HepG2 (cell line): ENCODE measurements at places on chromosomes 5 and 9. TPM values are rescaled to one million over a fixed set of nuclear protein-coding genes. Genes with fewer than 3 reads are reported as not detected.
A peak's percentile ranks its signal among the peaks of the same experiment; 100 is the strongest.

DNA sequence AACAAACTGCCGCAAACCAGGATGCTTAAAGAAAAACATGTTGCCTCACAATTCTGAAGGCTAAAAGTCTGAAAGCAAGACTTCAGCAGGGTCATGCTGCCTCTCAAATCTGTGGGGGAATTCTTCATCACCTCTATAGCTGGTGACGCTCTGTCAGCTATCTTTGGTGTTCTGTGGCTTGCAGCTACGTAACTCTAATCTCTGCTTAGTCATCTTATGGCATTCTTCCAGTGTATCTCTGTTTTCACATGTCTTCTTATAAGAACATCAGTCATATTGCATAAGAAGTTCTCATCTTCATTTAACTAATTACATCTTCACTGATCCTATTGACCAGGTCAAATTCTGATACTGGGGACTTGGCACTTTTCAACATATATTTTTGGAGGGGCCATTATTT, 243.0 kb downstream of the CDH10 start:
- DNase-seq: no peak

GRCh38 chr5:156552855-156553358, 225.9 kb downstream of the SGCD start:
- no peak for DNase-seq

- no peak for DNase-seq
Observed at GRCh38 chr5:76789991-76790581, 28.7 kb upstream of the F2RL1 start.

- DNase-seq: no peak
Observed at GRCh38 chr5:44294516-44294915, 94.7 kb downstream of the FGF10 start.

- no peak for DNase-seq
Observed at GRCh38 chr5:167716126-167716775, 575.2 kb upstream of the WWC1 start.

DNA sequence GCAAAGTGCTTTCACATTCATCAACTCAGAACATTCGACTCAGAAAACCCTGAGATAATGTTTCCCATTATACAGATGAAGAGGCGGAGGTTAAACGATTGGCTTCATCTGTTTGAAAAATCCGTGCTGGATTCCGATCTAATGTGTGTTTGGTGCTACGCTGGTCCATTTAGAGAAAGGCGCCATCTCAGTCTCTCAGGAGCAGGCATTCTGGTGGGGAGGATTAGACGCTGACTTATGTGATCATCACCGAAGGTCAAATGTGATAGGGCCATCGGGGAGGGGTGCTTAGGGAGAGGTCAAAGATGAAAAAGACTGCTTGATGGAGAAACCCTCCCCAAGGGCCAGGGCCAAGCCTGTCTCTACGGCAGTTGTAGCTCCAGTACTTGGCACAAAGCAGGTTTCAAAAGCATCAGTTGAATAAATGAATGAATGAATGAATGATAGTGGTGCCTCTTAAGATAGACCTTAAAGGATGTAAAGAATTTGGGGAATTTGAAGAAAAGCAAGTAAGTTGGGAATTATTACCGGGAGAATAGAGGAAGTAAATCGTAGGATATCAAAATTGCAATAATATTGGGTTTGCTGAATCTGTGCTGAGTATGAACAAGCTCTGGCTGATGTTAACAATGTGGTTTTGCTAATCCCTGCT, 160.6 kb upstream of the SHB start:
- no peak for DNase-seq

- DNase-seq: peak; percentile 49
Observed at GRCh38 chr9:122350577-122351355, 20.1 kb upstream of the PTGS1 start.

GRCh38 chr5:89712134-89712700, 697.3 kb downstream of the CETN3 start:
- DNase-seq: no peak

GRCh38 chr9:133759146-133759900, 21.2 kb upstream of the SARDH start:
- DNase-seq: no peak

DNA sequence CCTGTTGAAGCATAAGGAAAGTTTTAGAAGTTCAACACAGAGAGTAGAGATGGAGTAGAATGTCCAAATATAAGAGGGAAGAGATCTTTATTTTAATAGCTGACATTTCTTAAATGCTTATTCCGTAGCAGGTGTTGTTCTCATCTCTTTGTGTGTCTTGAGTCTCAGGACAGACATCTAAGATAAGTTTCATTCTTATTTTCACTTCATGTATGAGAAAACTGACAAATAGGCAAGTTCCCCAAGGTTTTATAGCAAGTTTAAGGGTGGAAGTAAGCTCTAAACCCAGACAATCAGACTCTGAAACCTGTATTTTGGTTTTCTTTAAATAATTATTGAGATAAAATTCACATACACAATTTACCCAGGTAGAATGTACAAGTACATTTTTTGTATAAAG, 228.4 kb upstream of the PPP1R2B start:
- DNase-seq: no peak

DNA sequence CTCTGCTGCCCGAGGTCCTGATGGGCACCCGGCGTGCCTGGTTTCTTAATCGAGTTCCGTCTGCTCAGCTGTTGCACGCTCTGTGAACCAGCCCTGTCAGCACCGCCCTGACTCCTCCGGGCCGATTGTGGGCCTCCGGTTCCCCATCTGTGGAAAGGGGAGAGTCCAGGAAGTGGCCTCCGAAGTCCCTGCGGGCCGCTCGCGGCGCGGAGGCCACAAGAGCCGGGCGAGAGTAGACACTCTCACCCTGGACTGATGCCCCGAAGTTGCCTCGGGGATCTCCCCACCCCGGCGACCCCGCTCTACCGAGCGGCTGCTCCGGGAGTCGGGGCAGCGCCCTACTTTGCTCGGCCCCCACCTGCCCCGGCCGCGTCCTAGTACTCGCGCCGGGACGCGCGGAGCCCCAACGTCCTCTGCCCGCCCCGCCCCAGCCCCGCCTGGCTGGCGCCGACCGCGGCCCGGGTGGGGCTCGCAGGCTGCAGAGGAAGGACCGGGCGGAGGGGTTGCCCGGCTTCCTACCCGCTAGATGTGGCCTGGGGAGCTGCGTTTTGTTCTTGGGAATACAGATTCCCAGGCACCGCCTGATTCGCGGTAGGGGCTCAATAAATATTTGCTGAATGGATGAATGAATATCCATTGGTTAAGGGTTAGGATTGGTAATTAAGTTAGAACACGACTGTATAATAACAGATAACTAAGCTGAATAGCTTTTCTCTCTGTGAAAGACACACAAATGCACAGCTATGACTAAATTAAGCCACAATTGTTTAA, 935 bp upstream of the ZNF367 start:
- peak; percentile 73 for DNase-seq

- DNase-seq: no peak
Observed at GRCh38 chr9:77679088-77679487, 31.0 kb upstream of the GNA14 start.

- DNase-seq: no peak
Observed at GRCh38 chr9:14752271-14752670, 29.7 kb upstream of the CER1 start.

DNA sequence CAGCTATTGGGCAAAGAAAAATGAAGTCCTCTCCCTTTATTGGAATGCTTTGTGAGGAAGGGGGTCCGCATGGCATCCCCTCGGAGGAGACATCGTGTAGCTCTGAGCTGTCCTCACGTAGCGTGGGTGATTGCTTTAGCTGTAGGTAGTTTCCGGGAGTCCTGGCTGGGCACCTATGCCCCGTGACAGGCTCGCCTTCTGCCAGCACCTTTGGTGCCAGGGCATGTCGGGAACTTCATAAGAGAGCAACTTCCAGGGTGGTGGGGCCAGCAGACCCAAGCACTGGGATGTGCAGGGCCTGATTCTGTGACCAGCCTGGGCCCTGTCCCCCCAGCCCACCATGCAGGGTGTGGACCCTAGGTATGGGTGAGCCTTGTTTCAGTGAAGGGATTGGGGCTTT, 64.0 kb downstream of the WNK2 start:
- no peak for DNase-seq

DNA sequence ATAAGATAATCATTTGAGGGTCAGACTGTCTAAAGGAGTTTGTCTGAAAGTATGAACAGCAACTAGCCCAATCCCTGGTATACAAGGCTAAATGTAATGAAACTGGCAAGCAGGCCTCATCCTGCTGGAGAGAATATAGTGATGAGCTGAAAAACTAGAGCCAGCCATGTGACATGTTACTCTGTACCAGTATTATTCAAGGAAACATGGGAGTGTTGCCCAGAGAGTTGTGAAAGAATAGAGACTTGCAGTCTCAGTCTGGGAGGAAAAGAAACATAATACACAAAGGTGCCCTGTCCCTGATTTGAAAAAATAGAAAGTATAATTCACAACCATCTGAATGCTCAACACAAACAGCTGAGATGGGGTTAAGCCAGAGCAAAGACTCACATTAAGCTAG, 37.9 kb upstream of the HTR1A start:
- DNase-seq: no peak

- DNase-seq: no peak
Observed at GRCh38 chr5:68093455-68094159, 121.9 kb upstream of the PIK3R1 start.

The GLRA1 gene
- not detected in 2 replicates for total RNA-seq

The C5orf34 gene
- total RNA-seq: 6.2 and 6.4 TPM in 2 replicates

The JAKMIP2 gene
- total RNA-seq: 1.9 and 2.1 TPM in 2 replicates

The CSF1R gene
- not detected in 2 replicates for total RNA-seq

The SLC22A4 gene
- 0.62 and 0.83 TPM in 2 replicates for total RNA-seq

The NR6A1 gene
- total RNA-seq: 31.5 and 50.9 TPM in 2 replicates

The FOXI1 gene
- total RNA-seq: not detected in 2 replicates

The NAIF1 gene
- total RNA-seq: 6.0 and 6.6 TPM in 2 replicates

The PPWD1 gene
- 44.3 and 60.8 TPM in 2 replicates for total RNA-seq

The TXNDC8 gene
- total RNA-seq: not detected in 2 replicates

The RASGEF1C gene
- total RNA-seq: not detected in 2 replicates

The IL6ST gene
- 161 and 166 TPM in 2 replicates for total RNA-seq
